NCI-H2029 treated with DMSO at 0.1 percent for 48 hours (cell line): ENCODE measurements at places on chromosomes 11 and 22.

DNA sequence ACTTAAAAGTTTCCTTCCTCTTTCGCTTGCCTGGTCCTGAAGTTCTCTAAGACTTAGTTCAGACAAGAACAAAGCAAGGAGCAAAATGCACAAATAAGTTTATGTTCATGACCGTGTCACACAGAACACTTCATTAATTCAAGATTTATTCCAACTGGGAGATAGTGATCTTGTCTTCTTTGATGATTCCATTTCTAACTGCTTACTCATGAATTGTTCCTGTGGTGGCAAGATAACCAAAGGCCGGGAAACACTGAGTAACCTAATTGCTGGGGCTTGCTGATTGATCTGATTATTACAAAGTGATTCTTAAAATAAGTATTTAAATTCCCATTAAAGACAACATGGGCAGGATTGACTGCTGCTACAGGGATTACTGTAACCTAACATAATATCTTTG lies 1462.9 kb upstream of the RAG2 start:
- no peak for DNase-seq

DNA sequence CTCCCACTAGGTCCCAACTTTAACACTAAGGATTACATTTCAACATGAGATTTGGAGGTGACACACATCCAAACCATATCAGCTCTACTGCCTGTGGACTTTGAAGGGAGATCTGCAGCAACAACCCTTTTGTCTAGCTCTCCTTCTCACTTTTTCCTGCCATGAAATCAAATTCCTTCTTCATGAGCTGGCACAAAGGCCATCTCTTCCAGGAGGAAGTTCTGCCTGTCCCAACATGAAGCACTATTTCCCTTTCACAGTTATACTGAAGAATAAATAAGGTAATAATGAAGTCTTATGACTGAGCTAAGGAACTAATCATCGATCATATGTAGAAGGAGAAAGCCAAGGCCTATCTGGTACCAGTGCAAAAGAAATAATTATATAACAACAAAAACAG lies 253.5 kb upstream of the TENM4 start:
- DNase-seq, result no peak

DNA sequence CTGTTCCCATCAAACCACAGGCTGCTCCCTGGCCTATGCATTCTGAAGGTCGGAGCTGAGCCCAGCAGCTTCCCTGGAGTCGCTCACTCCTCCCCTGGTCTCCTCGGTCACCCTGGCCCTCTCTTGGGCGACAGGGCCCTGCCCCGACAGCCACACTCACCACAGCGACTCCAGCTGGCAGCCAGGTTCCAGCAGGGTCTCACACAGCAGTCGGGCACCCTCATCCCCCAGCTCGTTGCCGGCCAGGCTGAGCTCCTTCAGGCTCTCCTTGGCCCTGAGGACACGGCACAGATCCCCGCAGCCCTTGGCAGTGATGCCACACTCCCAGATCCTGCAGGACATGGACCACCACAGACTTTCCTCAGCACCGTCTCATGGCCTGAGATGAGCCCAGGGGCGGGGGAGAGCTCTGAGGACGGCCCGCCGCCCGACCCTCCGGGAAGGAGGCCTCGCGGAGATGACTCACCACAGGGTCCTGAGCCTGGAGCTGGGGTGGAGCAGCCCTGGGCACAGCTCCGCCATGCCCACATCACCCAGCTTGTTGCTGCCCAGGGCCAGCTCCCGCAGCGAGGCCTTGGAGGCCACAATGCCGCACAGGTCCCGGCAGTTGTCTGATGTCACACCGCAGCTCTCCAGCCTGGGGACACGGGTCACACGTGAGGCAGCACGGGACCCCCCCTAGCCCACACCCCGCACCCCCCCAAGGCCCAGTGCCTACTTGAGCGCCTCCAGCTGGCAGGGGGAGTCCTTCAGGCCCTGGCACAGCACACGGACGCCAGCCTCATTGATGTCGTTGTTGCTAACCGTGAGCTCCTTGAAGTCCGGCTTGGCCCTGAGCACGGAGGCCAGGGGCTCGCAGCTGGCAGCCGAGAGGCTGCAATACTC lies 8.5 kb downstream of the RNH1 start:
- no peak for DNase-seq

- no peak for DNase-seq
Measured at GRCh38 chr11:20131788-20132666, 28.2 kb downstream of the DBX1 start.

DNA sequence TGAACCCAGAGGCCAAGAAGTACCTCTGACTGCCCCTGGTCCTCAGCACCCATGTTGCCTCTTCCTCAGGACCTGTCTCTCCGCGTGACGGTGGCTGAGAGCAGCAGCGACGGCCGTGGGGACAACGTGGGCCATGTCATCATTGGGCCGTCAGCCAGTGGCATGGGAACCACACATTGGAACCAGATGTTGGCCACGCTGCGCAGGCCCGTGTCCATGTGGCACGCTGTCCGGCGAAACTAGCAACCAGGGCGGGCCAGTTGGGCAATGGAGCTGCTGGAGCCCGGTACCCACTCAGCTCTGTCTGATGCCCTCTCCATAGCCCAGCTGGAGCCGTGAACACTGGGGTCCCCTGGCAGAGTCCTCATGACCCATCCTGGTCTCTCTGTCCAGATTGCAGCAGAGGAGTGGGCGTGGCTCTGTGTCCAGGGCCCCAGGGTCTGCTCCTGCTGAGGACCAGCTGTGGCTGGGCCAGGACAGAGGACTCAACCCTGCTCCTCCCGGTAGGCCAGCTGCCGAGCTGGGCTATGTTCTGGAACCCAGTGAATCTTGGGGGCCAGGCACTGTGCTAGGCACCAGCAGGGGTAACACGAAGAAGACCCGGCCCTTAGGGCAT lies 8.0 kb upstream of the RHOD start:
- DNase-seq, result no peak

DNA sequence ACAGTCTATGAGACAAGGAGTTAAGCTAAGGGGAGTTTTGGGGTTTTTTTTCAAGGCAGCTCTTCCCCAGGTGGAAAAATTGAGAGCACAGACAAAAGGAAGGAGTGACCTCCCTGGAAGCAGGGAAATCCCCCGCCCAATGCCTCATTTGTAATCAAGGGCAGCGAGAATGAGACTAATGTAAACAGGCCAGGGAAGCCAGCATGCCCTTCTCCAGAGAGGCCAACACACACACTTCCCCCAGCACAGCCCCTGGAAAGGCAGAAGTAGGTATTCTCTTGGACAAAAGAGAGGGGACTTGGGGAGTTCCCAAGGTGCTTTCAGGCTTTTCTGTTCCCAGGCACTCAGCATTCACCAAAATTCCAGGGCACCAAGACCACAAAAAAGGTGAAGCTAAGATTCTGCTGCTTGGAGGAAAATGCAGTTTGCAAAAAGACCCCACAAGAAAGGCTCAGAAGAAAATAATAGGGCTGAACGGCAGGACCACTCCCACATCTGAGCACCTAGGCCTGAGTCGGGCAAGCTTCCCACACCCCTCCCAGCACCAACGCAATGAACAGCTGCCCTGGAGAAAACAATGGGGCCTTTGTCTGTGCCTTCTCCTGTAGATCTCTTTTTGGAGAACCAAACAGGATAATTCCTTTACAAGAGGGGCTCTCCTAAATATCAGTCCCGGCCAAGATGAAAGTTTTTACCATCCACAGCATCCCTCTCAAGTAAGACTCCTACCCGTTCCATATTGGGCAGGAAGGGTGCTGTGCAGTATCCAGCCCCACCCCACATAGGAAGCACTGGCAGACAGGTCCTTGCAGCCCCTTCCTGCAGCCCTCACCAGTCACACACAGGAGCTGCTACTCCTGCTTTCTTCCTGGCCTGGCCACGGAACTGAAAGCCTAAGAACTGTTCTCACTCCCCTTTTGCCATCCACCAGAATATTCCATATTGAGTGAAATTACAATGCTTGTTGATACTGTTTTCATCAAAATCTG lies 70.7 kb upstream of the AKIP1 start:
- DNase-seq, result peak; percentile 35
